ENCODE measurements at places on chromosomes 1 and 21. TPM values are rescaled to one million over a fixed set of nuclear protein-coding genes. Genes with fewer than 3 reads are reported as not detected.

- H3K4me3 ChIP-seq = no peak overlapping the region
- H3K36me3 ChIP-seq = peaks cover 2% of the 10 kb centered on the region
- peaks cover 44% of the 10 kb centered on the region for H3K4me1 ChIP-seq
- H3K27me3 ChIP-seq = no peaks in the 10 kb centered on the region
- no peak overlapping the region for H3K27ac ChIP-seq
Measured at GRCh38 chr1:83026745-83027144, 972.2 kb downstream of the TTLL7 start.

GRCh38 chr1:25208561-25209222, 23.6 kb downstream of the SYF2 start:
- H3K4me3 ChIP-seq = no peak overlapping the region
- peaks cover 50% of the 10 kb centered on the region for H3K27me3 ChIP-seq
- H3K4me1 ChIP-seq = peaks cover 5% of the 10 kb centered on the region
- no peak for DNase-seq

DNA sequence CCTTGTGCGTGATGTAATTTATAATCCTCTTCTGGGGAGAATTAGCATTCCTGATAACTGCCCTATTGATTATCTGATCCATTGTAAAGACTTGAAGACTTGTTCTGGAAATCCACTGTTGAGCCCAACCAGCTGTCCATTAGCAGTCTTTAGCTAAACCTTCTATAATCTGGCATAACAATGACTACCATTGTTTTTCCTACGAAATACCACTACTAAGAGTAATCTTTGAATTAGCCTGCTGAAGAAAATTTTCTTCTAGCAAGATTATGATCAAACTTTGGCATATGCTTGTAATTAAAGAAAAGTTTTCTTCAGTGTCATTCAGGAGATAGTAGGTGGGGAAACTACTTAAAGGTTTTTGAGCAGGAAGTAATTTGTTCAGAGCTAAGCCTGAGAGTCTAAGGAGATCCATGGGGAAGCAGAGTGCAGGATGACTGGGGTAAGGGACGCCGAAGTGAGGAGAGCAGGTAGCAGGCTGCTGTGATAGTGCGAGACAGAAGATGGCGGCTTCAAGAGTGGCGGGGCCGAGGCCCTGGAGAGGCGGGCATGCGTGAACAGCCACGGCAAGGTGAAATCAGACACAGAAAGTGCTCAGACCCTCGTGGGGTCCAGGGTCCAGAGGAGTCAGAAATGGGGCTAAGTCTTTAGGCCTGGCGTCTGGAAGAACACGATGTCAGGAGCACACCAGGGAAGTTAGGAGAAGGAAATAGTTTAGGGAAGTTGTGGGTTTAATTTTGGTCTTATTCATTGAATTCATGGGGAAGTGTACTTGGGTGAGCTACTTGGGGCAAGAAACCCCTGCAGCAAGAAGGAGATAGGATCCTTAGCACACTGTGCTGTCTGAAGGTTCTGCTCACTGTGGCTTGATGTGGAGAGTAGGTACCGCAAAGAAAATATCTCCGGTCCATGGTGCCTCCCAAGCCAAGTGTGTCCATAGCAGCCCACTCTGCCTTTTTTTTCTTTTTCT, 112.6 kb upstream of the ADAR start:
- no peak overlapping the region for H3K27ac ChIP-seq
- H3K36me3 ChIP-seq = no peaks in the 10 kb centered on the region
- H3K27me3 ChIP-seq = peaks cover 12% of the 10 kb centered on the region
- H3K4me3 ChIP-seq = no peak overlapping the region
- H3K4me1 ChIP-seq = no peaks in the 10 kb centered on the region

DNA sequence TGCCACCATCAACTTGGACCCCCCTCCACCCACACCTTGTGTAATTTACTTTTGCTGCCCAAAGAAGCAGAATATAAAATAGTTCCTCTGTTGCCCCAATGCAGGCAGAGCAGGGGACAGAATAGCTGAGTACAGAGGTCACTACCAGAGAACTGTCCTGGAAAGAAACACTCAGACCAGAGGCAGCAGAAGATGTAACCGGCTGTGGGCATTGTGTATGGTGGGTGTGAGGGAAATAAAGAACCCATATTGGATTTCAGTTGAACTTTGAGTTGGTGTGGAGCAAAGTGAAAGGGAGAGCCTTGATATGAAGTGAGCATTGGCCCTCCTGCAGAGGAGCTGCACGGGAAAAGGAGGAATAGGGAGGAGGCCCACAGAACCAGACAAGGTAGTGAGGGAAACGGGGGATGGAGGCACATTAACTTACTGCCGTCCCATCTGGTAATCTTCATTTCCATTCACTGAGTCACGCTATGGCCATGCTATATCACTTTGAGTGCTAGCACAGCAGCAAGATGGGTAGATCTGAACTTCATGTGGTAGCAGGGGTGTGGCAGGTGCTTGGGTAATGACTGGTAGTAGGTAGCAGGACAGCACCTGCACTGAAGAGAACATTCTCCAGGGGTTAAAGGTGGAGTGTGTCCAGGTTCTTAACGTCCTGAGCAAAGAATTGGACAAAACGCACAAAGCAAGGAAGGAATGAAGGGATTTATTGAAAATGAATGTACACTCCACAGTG, 56.3 kb upstream of the FBXO28 start:
- DNase-seq = no peak
- H3K27ac ChIP-seq = no peak overlapping the region
- H3K4me3 ChIP-seq = no peak overlapping the region
- no peaks in the 10 kb centered on the region for H3K36me3 ChIP-seq

Gene PTGFR
- total RNA-seq = 2.5 TPM

DNA sequence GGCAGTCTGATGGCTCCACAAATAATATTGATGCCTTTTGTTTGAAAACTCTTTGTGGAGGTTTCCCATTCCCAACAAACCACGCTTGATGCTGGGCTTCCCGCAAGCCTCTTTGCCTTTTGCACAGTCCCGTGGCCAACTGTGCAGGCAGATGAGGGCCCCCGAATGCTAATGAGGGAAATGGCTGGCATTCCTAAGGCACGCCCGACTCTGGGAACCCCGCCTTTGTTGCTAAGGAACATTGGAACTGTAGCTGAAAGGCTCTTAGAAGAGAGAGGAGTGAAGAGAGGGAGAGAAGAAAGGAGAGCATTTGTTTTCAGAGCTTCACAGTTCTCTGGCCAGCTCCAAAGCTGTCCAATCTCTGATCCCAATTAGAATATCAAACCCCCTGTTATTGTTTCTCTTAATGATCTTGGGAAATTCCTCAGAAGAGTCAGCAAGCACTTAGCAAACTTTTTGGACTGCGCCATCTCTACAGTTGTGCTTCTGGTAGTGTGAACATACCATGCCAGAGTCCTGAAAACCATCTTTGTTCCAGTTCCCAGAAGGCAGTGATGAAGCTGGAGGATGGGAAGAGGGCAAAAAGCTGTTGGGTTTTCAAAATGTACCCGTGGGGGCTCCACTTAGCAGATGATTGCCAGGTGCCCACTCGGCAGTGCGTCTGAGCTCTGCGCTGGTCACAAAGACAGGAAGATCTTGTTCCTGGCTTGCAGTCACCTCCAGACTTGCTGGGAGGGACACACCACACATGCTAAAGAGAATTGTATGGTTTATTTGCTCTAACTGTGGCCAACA, 60.1 kb upstream of the CYP2J2 start:
- peak overlapping the region; percentile 89 for H3K27ac ChIP-seq
- H3K36me3 ChIP-seq = peaks cover 7% of the 10 kb centered on the region
- H3K4me3 ChIP-seq = no peak overlapping the region
- H3K27me3 ChIP-seq = no peaks in the 10 kb centered on the region

- H3K36me3 ChIP-seq = no peaks in the 10 kb centered on the region
- H3K4me3 ChIP-seq = no peak overlapping the region
- no peaks in the 10 kb centered on the region for H3K27me3 ChIP-seq
Measured at GRCh38 chr1:166193057-166193698, 26.4 kb upstream of the FAM78B start.

Gene CXADR
- total RNA-seq = 0.11 TPM

Gene RIIAD1
- total RNA-seq = not detected

Gene AKNAD1
- total RNA-seq = 0.70 TPM

DNA sequence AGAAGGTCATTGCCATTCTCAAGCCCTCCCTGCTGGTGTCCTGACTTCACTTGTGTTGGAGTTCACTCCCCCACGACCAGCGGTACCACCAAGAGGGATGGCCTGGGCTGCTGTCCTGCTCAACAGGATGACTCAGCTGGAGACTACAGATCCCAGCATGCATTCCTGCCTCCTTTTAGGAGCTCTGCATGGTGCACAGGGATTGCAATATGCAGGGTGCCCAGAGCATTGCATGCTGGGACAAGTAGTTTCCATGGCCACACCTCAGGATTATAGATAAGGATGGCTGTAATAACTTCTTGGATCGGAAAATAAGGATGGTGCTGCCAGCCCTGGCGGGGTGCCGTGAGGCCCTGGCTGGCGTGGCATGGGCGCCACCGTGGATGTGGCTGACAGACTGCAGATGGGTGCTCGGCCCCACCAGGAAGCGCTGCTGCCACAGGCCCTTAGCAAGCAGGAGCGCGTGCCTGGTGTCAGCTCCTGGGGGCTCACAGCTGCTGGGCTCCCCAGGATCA, 150.0 kb downstream of the CASZ1 start:
- no peaks in the 10 kb centered on the region for H3K27me3 ChIP-seq
- H3K4me3 ChIP-seq = no peak overlapping the region
- no peak for DNase-seq

Gene LCE2D
- not detected for total RNA-seq

DNA sequence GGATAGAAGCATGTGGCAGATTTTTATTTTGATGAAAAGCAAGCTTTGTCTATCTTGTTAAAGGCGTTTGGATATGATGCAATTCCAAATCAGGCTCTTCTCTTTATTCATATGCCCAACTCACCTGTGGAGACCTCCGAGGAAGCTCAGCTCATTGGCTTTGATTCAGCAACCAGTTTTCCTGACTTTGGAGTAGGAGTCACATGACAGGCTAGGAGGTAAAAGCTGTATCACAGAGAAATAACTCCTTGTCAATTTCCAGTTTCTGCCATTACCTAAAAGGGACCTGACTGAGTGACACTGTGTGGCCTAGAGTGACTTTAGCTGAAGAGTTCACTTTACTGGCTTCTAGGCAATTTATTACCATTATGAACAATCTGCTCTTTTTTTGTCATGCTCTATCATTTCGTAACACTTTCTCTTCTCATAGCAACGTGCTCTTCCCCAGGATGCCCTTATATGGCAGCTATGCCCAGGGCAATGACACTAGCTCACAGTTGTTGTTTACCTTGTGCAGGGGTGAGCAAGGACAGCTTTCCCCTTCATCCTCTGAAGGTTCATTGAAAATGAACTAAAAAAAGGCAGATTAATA, 107.2 kb downstream of the KCNK1 start:
- no peak for DNase-seq
- H3K27me3 ChIP-seq = no peaks in the 10 kb centered on the region
- no peaks in the 10 kb centered on the region for H3K4me1 ChIP-seq

- H3K27me3 ChIP-seq = peaks cover 30% of the 10 kb centered on the region
- H3K4me1 ChIP-seq = peaks cover 20% of the 10 kb centered on the region
- H3K27ac ChIP-seq = no peak within 1 kb of the TSS
- no peaks in the 10 kb centered on the region for H3K36me3 ChIP-seq
Measured at GRCh38 chr1:29235955-29236711, at the start of gene PTPRU. Gene PTPRU (plus strand): TSS chr1:29236522. CDS start chr1:29236645, 123 bp downstream.

- H3K4me3 ChIP-seq = no peak overlapping the region
- peaks cover 4% of the 10 kb centered on the region for H3K27me3 ChIP-seq
- no peaks in the 10 kb centered on the region for H3K36me3 ChIP-seq
- no peak for DNase-seq
- no peak overlapping the region for H3K27ac ChIP-seq
Measured at GRCh38 chr1:209634005-209634737, 18.1 kb downstream of the LAMB3 start.

- no peak overlapping the region for H3K27ac ChIP-seq
- H3K4me1 ChIP-seq = peaks cover 21% of the 10 kb centered on the region
- no peak overlapping the region for H3K4me3 ChIP-seq
- no peaks in the 10 kb centered on the region for H3K27me3 ChIP-seq
- DNase-seq = no peak
- no peaks in the 10 kb centered on the region for H3K36me3 ChIP-seq
Measured at GRCh38 chr21:35861661-35862060, 198.7 kb downstream of the SETD4 start.

- peaks cover 82% of the 10 kb centered on the region for H3K27me3 ChIP-seq
- peaks cover 1% of the 10 kb centered on the region for H3K36me3 ChIP-seq
Measured at GRCh38 chr21:33075596-33076195, 5.8 kb downstream of the OLIG1 start.

Gene AIRE
- total RNA-seq = not detected

- H3K4me3 ChIP-seq = no peak overlapping the region
- peaks cover 2% of the 10 kb centered on the region for H3K4me1 ChIP-seq
- no peaks in the 10 kb centered on the region for H3K36me3 ChIP-seq
- peak; percentile 15 for DNase-seq
- H3K27me3 ChIP-seq = peaks cover 49% of the 10 kb centered on the region
Measured at GRCh38 chr1:229986737-229987337, 80.2 kb upstream of the GALNT2 start.

- H3K27ac ChIP-seq = peak overlapping the region; percentile 81
- no peaks in the 10 kb centered on the region for H3K27me3 ChIP-seq
- H3K4me1 ChIP-seq = peaks cover 23% of the 10 kb centered on the region
- DNase-seq = no peak
Measured at GRCh38 chr1:109299558-109300343, 7.1 kb downstream of the MYBPHL start.

GRCh38 chr1:43258370-43258769, 11.4 kb upstream of the TMEM125 start:
- H3K4me1 ChIP-seq = no peaks in the 10 kb centered on the region
- H3K4me3 ChIP-seq = no peak overlapping the region
- no peak for DNase-seq
- peaks cover 15% of the 10 kb centered on the region for H3K27me3 ChIP-seq

- H3K36me3 ChIP-seq = peaks cover 7% of the 10 kb centered on the region
- H3K27ac ChIP-seq = no peak overlapping the region
- DNase-seq = no peak
- no peaks in the 10 kb centered on the region for H3K4me1 ChIP-seq
- no peak overlapping the region for H3K4me3 ChIP-seq
Measured at GRCh38 chr1:82542766-82543165, 742.0 kb downstream of the ADGRL2 start.

DNA sequence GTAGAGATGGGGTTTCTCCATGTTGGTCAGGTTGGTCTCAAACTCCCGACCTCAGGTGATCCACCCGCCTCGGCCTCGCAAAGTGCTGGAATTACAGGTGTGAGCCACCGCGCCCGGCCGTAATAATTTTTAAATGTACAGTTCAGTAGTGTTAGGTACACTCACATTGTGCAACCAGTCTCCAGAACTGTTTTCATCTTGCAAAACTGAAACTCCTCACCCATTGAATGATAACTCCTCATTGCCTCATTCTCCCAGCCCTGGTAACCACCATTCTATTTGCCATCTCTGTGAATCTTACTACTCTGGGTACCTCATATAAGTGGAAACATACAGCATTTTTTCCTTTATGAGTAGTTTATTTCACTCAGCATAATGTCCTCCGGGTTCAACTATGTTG, 3.4 kb downstream of the NLRP3 start:
- H3K27ac ChIP-seq = no peak overlapping the region
- H3K27me3 ChIP-seq = peaks cover 8% of the 10 kb centered on the region
- H3K4me3 ChIP-seq = no peak overlapping the region
- no peaks in the 10 kb centered on the region for H3K36me3 ChIP-seq
- DNase-seq = no peak
- no peaks in the 10 kb centered on the region for H3K4me1 ChIP-seq

DNA sequence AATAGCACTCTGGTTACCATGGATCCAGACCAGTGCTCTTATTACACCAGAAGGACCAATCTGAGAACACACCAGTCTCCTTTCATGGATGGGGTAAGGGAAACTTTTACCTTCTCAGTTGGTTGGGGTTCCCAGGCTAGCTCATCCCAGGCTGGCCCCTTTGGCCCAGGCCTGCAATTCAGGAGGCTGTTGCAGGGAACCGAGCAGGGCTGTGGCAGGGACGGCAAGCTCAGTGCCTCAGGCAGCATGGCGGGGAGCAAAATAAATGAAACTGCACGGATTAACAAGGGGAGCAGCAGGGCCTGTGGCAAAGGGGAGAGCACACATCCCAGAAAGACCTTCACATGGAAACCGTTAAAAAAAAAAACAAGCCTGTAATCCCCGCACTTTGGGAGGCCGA, 57.0 kb downstream of the DMRTB1 start:
- no peak overlapping the region for H3K4me3 ChIP-seq
- no peak overlapping the region for H3K27ac ChIP-seq
- H3K27me3 ChIP-seq = no peaks in the 10 kb centered on the region
- DNase-seq = no peak

Gene C1orf74
- 1.6 TPM for total RNA-seq
